ENCODE measurements at places on chromosomes 6 and 20.

DNA sequence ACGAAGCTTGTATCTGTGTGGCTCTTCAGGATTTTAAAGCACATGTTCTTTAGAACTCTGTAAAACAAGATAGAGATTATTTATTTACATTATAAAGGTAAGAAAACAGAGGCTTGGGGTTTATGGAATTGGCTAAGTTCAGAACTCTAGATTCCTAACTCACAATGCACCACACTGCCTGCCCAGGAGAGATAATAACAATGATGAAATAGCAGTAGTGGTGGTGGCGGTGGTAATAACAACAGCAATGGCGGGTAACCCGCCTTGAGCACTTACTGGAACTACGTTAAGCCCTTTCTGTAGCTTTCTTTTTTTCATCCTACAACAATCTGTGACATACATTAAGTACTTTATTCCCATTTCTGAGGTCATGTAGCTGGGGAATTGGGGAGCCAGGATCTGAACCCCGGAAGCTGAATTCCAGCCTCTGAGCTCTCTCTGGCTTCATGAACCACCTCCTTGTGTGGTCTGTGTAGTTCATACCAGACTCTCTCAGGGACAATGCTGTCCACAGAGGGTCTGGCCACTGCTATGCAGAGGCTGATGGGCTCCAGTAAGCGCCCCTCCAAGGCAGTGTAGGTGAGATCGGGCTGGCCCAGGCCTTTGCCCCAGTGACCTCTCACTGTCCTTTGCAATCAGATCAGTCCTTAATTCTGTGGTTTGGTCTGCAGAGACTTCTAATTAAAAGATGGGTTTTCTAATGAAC, 260.9 kb downstream of the SLC24A3 start:
- no peak for DNase-seq

- no peak for DNase-seq
These were observed 35.2 kb downstream of the AK9 start for GRCh38 chr6:109655761-109656262.

- DNase-seq, result no peak
These were observed 97.4 kb upstream of the ELOVL5 start for GRCh38 chr6:53446151-53446550.

GRCh38 chr6:4316867-4317400, 181.6 kb upstream of the ECI2 start:
- no peak for DNase-seq

DNA sequence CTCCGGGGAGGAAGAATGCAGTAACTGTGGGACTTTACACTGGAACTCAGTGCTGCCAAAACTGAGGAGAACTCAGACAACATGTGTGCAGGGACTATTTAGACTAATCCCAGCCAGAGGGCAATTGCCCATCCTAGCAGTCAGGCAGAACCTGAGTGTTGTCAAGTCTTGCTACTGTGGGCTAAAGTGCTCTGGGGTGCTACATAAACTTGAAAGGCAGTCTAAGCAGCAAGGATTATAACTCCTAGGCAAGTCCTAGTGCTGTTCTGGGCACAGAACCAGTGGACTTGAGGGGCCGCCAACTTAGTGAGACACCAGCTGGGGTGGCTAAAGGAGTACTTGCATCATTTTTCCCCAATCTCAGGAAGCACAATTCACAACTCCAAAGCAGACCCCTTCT, 363.8 kb upstream of the PTCHD4 start:
- DNase-seq, result no peak

GRCh38 chr6:69867639-69867976, 1.3 kb downstream of the COL19A1 start:
- no peak for DNase-seq

- no peak for DNase-seq
These were observed 1.6 kb downstream of the KIAA0408 start for GRCh38 chr6:127457456-127458064.

- DNase-seq, result no peak
These were observed 209.6 kb downstream of the TFAP2B start for GRCh38 chr6:51028276-51028675.

GRCh38 chr6:107217248-107217647, 101.9 kb upstream of the BEND3 start:
- peak; percentile 13 for DNase-seq

- no peak for DNase-seq
These were observed 58.3 kb downstream of the RIN2 start for GRCh38 chr20:19816386-19816785.

DNA sequence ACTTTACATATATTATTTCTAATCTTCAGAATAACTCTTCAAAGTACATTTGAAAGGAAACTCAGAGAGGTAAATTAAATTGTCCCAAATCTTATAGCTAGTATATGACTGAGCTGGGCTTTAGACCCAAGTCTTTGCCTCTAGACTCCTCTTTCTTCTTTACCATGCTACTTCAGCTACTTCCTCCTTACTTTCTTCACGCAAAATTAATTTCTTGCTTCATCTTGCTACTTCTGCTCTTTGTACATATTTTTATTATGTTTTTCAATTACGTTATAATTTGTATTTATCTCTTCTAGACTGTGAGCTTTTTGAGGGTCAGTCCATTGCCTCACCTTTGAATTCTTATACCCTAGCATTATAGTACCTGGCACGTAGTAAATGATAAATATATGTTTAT, 5.3 kb downstream of the TMEM170B start:
- no peak for DNase-seq

GRCh38 chr6:148840256-148840655, 93.4 kb downstream of the UST start:
- DNase-seq, result no peak

DNA sequence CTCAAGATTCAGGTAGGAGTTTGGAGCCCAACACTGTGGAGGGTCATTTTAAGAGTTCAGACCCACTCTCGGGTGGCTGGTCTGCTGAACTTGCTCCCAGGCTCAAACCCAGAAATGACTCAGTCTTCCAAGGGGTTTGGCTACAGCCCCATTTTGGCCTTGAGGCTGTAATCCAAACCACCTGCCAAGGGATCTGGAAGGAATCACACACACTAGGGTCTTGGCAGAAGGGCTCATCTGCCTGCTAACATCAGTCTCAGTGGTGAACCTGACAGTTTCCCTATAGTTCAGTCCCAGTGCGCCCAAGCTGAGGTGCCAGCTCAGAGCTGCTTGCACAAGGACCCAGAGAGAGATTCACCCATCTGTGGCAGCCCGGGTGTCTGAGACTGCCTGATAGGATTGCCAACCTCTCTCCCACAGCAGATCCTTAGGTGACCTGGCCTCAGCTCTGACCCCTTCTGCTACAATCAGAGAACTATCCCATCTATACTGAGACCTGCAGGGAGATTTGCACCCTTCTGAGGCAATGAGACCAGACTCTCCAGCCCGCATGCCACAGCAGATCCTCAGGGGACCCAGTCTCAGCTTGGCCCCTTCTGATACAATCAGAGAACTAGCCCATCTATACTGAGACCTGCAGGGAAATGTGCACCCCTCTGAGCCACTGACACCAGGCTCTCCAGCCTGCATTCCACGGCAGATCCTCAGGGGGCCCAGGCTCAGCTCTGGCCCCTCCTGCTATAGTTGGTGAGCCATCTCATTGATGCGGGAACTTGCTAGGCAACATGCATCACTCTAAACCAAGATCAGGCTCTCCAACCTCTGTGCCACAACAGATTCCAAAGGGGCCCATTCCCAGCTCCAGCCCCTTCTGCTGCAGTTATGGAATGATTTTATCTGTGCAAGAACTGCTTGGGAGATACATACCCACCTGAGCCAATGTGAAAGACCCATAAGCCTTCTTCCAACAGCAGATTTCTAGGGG, 48.2 kb downstream of the THBS2 start:
- DNase-seq, result no peak

DNA sequence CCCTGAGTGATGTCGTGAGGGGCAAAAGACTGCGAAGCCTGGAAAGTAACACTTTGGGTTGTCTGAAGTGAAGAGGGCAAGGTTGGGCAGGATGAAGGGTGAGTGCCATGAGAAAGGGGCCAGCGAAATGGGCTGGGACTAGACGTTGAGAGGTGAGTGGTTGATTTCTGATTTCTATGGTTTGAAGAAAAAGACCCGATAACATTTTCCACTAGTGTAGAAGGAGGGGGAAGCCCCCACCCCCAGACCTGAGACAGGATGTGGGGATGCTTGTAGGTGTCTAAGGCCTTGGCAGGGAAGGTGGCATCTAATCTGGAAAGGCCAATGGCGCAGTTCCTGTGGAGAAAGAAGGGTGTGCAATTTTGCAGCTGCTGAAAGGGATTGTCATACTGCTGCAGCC, 25.3 kb upstream of the KIF3B start:
- DNase-seq, result no peak

DNA sequence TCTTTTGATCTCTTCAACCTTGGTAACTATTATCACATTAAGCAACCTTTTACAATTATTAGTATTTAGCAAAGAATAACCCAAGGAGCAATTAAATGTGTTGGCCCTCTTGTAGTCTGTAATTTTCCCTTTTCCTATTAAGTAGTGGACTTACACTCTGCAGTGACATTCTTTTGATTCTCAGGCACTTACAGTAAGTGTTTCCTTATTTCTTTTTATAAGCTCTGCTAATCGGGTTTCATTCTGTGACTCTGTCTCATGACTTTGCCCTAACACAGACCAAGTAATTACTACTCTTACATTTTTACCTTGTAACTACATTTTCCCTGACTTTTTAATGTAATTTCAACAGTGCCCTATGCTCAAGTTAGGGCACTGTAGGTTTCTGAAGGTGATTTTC, 104.0 kb upstream of the EPHA7 start:
- DNase-seq, result no peak

DNA sequence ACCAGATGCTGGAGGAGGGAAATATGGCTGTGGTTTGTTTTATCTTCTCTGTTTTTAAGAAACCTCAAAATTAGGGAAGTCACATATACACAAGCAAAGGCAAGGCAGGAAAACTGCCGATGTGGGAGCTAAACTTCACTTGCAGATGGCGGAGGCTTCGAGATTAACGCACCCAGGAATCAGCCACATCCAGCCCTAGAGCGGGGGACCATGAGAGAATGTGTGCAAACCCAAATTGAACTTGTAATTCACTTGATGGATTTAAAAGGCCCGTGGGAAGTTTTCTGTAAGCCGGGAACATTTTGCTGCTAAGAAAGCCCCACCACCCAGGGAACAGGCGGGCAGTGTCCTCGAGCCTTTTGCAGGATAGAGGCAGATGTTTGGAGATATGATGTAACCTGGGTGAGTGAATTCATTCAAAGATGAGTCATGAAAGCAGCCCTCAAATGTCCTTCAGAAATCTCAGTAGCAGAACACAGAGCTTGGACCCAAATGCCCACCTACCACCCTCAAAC, 39.9 kb downstream of the PREX1 start:
- DNase-seq, result no peak

DNA sequence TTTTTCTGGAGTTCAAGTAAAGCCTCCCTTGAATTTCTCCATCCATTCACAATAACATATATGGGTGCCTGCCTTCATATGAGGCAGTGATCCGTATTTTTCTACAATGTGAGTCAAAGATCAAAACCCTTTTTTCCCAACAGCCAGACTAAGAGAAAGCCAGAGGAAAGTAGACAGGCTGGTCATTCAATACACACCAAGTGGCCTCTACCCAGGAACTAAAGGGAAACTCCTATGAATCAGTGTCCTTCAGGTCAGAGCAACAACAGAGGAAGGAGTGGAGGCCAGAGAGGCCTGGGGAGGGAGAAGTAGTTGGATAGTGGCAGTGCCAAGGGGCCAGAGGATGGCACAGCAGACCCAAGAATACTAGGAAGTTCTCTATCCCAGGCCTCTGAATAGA, 23.8 kb downstream of the SIM1 start:
- no peak for DNase-seq

GRCh38 chr6:125759959-125760457, 10.6 kb downstream of the HEY2 start:
- DNase-seq, result no peak

- no peak for DNase-seq
These were observed 14.0 kb downstream of the MRPS18A start for GRCh38 chr6:43673444-43674084.

DNA sequence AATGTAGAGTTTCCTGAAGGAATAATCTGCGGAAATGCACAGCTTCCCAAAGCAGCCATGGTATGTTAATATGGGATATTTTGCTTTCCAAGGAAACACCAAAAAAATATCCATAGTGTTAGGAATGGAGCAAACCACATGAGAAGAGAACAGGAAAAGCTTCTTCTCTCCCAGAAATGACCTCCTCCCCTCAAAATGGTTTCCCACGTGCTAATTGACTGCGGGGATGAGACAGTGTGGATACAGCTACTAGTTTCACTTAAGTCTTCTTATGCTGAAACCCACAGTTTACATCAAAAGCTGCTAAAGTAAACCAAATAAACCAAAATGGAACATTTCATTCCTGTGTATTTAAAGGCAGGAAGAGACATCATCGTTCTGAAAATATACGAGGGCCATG, 69.4 kb downstream of the FYN start:
- no peak for DNase-seq

- no peak for DNase-seq
These were observed 89.3 kb downstream of the ATRN start for GRCh38 chr20:3560162-3560561.

DNA sequence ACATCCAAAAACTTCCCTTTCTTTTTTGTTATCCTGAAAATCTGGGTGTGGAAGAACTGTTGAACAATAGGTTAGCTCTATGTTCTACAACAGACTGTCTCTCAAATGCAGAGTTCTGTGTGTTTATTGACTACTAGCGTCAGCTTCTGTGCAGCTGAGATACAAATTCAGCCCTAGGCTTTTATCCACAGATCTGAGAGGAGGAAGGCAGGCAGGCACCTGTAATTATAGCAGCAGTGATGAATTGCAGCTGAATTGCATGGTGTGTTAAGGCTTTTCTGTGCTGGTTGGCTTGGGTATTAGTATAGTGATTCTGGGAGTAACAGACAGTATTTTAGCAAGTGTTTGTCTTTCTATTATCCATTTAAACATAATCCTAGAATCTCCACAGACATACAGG, 24.4 kb downstream of the GRIK2 start:
- DNase-seq, result no peak

DNA sequence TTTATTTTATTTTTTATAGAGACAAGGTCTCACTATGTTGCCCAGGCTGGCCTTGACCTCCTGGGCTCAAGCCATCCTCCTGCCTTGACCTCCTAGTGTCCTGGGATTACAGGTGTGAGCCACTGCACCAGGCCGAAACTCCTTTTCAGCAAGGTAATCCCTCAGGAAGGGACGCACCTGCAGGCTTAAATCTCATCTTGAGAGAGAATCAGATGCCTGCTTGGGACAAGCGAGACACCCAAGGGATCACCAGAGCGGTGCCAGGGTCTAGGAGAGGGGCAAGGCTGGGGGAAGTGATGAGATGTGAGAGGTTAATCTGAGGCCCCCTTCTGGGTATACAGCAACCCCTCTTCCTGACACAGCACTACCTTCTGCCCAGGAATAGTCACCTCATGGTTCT, 4.0 kb upstream of the ATP9A start:
- no peak for DNase-seq

All from HEK293T (cell line).